ENCODE measurements at places on chromosomes 11 and 22. TPM values are rescaled to one million over a fixed set of nuclear protein-coding genes. Genes with fewer than 3 reads are reported as not detected.

DNA sequence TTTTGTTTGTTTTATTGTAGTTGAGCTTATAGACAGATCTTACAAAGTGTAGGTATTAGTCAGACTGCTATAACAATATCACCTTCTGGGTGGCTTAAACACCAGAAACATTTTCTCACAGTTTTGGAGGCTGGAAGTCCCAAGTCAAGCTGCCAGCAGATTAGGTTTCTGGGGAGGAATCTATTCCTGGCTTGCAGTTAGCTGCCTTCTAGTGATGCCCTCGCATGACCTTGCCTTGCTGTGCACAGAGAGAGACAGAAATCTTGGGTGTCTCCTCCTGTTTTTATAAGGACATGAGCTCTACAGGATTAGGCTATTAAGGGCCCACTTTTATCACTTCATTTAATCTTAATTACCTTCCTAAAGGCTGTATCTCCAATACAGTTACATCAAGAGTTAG is 1635.2 kb downstream of the FAM181B start:
- no peak for DNase-seq

DNA sequence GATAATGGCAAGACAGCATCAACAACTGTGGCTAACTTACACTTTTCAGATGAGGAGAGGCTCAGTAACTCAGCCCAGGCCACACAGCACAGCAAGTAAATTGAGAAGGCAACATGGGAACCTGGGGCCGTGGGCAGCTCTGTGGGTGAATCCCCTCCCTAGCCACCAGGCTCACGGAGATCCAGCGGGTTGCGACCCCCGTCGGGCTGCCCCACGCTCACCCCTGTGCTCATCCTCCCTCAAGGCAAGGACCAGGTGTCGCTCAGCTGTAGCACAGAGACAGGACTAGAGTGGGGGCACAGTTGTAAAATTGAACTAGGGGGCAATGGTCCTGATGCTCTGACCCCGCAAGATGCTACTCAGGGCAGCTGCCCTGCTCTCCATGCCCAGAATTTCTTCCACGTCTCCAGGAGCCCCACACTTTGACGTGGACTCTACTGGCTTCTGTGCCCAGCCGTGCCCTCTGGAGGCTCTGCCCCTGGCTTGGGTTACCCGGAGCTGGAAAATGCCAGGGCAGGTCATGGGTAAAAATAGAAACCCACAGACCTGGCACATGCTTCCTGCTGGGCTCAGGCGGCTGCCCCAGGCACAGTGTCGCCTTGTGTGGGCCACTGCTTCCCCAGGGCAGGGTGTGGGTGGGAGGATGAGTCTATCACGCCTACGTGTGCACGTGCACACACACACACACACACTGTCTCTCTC is 9.0 kb downstream of the TUBA8 start:
- DNase-seq: no peak

Gene NCR3LG1
- total RNA-seq: 3.2 TPM

- no peak for DNase-seq
Observed at GRCh38 chr22:24727218-24727851, 47.2 kb downstream of the PIWIL3 start.

GRCh38 chr11:27352781-27353180 is 10.2 kb downstream of the CCDC34 start:
- no peak for DNase-seq

- no peak for DNase-seq
Observed at GRCh38 chr11:61083601-61084147, 18.6 kb upstream of the CD5 start.
